Stimulated activated CD4-positive, alpha-beta T cell treated with anti-CD3 and anti-CD28 coated beads, Interleukin-2, amount 100 ng/mL, for 24 hours (primary cell): ENCODE measurements at places on chromosomes 12 and 14.
A peak's percentile ranks its signal among the peaks of the same experiment; 100 is the strongest.

DNA sequence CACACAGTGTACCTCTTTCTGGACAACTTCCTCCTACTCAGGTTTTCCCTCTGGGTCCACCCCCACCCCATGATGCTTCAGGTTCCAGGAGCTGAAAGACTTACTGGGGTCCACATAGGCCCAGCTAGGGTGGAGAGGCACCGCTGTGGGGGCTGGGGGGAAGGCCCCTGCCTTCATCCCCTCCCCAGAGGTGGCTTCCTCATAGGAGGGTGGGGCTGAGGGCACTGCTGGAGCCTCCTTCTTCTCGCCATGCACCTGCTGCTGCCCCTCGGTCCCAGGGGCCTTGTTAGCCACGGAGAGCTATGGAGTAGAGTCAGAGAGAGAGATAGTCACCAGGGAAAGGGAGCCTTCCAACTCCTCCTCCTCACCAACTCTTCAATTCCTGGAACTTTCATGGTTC is 2.7 kb downstream of the FAIM2 start:
- DNase-seq: no peak

DNA sequence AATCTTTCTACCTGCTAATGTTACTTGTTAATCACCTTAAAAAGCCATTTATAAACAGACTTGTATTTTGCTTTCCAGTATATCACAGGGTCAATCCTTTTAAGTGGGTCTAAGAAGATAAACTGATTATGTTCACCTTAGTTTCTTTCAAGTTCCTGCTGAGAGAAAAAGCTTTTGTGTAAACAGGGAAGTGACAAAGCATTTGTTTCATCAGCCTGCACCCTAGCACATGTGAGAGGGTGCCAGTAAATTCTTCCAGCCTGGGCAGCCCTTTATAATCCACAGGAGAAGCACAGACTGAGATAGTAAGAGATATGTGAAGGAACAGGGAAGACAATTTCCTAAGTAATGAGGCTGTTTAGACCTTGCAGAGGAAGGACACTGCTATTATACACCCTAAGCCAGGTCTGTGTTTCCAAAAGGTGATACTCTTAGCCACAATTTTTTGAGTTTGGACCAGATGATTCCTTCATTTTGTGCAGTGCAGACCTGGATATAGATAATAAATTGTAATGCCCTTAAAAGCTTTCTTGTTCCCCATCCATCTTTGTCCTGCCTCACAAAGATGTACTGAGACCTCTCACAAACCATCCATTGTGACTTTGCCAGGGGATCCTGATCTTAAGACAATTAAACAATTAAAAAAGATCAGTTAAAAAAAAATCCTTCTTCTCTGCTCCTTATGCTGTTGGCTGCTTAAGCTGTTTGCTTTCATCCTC is 150.7 kb downstream of the KTN1 start:
- no peak for DNase-seq

GRCh38 chr12:7907009-7907408 is 29.0 kb downstream of the SLC2A3 start:
- DNase-seq: peak; percentile 55

GRCh38 chr14:33643426-33644181 is 307.3 kb downstream of the EGLN3 start:
- DNase-seq: no peak

DNA sequence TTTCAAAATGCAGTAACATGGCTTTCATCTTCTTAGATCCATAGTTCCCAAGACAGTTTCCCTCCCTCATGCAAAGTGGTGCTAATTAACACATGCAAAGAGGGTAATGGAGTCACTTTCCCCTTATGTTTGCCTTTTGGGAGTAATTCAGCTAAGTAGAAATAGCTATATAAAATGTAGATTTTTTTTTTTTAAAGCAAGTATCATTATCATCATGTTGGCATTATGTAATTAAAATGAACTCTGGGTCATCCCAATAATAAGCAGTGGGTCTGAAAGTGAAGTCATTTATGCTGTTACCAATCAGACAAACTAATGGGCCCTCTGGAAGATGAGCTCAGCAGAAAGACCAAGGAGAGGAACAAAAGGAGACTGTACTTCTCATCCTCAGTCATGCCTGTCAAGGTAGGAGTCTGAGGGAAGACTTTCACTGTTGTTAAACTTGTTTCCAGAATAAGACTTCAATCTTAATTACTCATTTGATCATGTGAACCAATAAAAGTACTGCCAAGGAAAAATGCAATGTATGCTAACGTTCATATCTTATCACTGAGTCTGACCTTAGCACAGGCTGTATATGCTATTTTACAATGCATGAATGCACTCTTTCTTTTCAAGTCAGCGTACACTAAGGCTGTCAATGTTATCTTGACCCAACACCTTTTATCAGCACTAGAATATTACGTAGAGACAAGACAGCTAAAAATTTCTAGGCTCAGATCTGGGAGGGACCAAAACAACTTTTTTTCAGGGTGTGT is 26.8 kb downstream of the AREL1 start:
- no peak for DNase-seq
